ENCODE measurements at places on chromosomes 7 and 10. TPM values are rescaled to one million over a fixed set of nuclear protein-coding genes. Genes with fewer than 3 reads are reported as not detected.

Gene ACSM6
- 0.95 TPM for total RNA-seq

Gene FUOM
- 15.8 TPM for total RNA-seq

Gene C10orf62
- not detected for total RNA-seq

Gene SUV39H2
- 3.8 TPM for total RNA-seq

Gene TRIL
- total RNA-seq: 0.91 TPM

Gene OR2A1
- total RNA-seq: 0.03 TPM

Gene ASZ1
- not detected for total RNA-seq

Gene SLF2
- total RNA-seq: 14.0 TPM

Gene DCLRE1C
- total RNA-seq: 9.8 TPM

Gene FFAR4
- total RNA-seq: 6.1 TPM

Gene TEX36
- not detected for total RNA-seq

Gene CCDC172
- not detected for total RNA-seq

Gene ANXA8L1
- total RNA-seq: 309 TPM

Gene LOXL4
- 1.8 TPM for total RNA-seq

Gene PHYHIPL
- total RNA-seq: not detected

Gene PVRIG
- total RNA-seq: not detected

DNA sequence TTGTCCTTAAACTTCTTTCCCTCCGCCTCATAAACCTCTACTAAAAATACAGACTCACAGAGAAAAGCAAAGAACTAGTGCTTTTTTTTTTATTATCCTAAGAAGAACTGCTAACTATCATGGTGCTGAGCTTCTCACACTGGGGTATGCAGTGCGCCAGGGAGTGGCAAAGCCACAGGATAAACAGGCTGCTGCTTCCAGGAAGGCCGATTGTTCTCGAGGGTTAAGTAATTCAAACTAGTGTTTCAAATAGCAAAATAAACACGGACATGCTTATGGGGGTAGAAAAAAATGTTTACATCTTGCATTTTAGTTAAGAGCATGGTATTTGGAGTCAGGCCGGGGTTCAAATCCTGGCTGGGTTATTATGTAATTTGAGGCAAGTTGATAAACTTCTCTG is 157.0 kb downstream of the TAX1BP1 start:
- DNase-seq: no peak

DNA sequence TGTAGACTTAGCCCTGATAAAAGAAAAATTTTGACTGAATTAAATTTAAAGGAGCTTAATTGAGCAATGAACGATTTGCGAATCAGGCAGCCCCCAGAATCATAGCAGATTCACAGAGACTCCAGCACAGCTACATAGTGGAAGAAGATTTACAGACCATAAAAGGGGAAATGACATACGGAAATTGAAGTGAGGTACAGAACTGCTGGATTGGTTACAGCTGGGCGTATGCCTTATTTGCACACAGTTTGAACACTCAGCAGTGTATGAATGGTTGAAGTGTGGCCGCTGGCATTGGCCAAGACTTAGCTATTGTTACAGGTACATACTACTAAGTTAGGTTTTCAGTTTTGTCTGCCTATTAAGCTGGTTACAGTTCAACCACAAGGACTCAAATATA is 433.5 kb upstream of the CELF2 start:
- no peak for DNase-seq

GRCh38 chr10:99532687-99533495 is at the start of gene NKX2-3:
Gene NKX2-3 (plus strand): TSS chr10:99532942. CDS start chr10:99533132, 190 bp downstream.
- no peak for DNase-seq

- DNase-seq: no peak
Measured at GRCh38 chr10:47276071-47276470, 23.9 kb upstream of the GDF10 start.

DNA sequence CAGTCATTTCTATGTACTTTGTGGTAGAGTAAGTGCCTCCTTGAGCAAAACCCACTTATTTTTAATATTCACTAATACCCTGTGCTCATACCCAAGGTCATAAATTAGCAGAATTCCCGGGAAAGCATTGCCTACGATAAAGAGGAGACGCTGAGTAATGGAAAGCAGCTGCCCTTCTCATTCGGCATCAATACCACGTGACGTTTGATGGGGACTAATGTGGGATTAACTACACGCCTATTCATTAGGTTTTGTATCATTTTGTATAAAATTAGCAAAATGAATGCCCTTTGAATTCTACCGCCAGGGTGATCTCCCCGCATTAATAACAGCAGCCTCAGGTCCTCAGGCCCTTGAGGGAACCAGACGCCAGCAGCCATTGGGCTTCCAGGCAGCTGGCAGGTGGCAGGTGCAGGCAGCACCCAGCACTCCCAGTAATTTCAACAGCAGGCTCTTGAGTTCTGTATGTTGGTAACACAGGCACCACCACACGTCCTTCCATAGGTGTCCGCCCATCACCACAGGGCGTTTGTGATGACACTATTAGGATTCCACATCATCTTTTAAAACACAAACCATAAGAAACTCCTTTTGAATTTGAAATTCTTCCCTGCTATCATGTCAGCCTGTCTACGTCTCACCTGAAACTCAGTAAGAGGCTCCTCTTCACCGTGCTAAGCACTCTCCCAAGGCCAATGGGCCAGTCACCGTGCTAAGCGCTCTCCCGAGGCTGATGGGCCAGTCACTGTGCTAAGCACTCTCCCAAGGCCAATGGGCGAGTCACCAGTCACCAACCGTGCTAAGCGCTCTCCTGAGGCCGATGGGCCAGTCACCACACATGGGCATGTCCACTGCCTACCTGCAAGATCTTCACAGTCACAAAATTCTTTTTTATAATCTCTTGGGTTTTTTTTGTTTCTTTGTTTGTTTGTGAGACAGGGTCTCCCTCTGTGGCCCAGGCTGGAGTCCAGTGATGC is 509.4 kb downstream of the PTPRN2 start:
- DNase-seq: no peak

DNA sequence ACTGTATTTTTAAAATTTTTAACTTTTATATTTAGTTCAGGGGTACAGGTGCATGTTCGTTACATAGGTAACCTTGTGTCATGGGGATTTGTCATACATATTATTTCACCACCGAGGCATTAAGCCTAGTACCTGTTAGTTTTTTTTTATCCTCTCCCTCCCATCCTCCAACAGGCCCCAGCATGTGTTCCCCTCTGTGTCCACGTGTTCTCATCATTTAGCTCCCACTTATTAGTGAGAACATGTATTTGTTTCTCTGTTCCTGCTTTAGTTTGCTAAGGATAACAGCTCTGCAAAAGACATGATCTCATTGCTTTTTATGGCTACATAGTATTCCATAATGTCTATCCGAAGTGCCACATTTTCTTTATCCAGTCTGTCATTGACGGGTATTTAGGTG is 22.4 kb upstream of the ITGA8 start:
- no peak for DNase-seq

DNA sequence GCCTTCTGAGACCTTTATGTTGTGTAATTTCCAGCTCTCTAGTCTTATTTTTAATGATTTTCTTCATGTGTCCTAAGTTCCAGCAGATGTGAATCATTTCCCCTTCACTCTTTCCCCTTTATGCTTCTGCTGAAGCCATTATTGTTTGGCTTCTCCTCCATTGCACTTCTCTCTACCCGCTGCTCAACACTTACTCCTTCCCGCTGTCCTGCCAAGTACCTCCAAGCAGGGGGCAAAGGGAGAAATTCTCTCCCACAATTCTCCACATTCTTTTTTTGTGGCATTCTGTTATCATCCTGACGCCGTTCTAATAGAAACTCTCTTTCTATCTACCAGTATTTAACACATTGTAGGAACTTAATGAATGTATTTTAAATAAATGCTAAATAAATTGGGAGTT is 388.9 kb upstream of the TPK1 start:
- no peak for DNase-seq

DNA sequence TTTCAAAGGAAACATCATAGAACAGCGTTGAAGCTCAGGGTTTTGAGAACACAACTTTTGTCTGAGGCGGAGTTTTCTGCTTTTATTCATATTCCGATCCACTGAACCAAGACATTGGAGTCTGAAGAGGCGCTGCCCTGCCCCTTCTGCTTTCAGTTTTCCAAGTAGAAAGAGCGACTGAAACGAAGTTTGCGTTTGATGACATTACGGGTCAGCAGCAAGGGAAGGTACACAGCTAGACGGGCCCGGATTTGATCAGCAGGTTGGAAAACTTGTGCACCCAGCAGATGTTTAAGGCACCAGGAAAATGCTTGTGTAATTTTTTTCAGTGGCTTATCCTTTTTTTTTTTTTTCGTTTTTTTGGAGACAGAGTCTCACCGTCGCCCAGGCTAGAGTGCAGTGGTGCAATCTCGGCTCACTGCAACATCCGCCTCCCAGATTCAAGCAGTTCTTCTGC is 720 bp downstream of the SUN1 start:
- no peak for DNase-seq

DNA sequence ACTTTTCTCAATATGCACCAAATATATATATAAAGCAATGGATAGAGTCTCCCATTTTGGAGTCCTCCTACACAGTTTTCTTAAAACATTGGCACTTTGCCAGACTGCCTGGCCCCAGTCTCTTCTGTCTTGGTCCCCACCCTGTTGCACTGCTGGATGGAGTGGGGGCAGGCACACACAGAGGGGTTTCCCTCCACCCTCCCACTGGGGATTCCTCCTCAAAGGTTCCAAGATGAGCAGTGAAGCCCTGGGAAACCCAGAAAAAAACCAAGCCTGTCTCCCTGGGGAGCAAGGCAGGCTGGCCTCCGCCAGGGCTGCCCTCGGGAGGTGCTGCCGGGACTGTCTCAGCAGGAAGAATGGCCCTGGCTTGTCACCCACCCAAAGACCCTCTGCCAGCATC is 68.0 kb downstream of the SH3PXD2A start:
- DNase-seq: no peak
